ENCODE measurements at places on chromosomes 3 and 15.

DNA sequence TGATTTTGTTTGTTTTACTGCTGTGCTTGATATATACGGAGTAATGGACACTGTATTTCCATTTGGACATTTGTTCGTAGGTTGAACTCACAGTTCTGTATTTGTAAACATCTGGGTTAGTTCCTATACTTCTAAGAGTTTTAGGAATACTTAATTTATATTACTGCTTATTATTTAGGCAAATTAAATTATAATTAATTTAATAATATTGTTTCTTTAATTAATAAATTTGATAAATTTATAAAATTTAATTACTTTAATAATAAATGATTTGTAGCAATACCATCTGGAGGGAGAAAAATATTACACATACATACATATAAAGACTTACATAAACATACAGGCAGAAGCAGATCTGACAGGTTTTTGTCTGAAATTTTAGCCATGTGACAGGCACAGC, 14.5 kb upstream of the B4GALT4 start:
- no peak for DNase-seq

GRCh38 chr3:16618721-16619120, 13.5 kb upstream of the DAZL start:
- no peak for DNase-seq

DNA sequence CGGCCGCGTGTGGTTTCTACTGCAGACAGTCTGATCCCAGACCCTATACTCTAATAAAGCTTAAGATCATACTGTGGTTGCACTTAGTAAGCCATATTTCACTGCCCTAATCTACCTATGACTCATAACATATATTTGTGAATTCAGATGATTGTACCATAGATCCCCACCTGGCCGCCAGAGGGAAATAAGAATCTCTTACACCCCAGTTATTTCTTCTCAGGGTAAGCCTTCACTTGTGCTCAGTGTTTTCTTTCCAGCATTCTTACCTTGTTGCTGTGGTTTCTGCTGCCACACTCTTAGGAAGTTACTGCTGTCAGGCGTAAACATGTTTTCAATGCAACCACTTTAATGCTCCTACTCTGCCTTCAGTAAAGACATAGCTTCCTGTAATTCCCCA, 105.9 kb downstream of the B3GALNT1 start:
- no peak for DNase-seq

DNA sequence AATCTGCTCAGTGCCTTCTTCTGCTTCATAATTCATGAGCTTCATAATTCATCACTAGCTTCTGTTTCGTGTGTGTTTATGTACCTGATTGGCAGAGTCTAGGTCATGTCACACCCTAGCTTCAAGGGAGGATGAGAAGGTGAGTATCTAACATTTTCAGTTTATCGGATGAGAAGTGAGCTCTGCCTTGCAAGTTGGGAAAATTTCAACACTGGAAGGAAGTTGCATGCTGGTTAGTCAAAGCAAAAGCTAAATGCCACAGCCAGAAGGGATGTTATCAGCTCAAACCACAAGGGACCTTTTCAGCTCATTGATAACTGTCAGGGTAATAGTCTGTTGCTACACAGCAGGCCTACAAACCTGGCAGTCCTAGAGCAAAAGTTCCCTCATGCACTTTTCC, 7.3 kb upstream of the TNFSF10 start:
- no peak for DNase-seq

- no peak for DNase-seq
Observed at GRCh38 chr15:42507514-42507913, 12.1 kb downstream of the SNAP23 start.

DNA sequence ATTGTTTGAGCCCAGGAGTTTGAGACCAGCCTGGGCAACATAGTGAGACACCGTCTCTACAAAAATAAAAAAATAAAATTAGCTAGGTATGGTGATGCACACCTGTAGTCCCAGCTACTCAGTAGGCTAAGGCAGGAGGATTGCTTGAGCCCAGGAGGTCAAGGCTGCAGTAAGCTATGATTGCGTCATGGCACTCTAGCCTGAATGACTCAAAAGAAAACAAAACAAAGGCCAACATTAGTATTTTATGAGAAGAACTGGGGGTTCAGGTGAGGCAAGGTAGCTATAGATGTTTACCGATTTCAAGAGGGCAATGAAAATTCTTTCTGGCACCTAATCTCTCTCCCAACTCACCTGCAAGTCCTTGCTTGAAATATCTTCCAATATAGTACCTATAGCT, 77.2 kb downstream of the GREM1 start:
- DNase-seq, result no peak

DNA sequence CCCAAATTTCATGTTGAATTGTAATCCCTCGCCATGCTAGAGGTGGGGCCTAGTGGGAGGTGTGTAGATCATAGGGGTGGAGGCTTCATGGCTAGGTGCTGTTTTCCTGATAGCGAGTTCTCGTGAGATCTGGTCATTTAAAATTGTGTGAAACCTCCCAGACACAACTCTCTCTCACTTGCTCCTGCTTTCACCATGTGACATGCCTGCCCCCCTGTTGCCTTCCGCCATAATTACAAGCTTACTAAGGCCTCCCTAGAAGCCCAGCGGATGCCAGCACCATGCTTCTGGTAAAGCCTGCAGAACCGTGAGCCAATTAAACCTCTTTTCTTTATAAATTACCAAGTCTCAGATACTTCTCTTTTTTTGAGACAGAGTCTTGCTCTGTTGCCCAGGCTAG, 36.0 kb downstream of the CCDC54 start:
- no peak for DNase-seq

- no peak for DNase-seq
Observed at GRCh38 chr15:89669941-89670340, 9.2 kb downstream of the PLIN1 start.

GRCh38 chr15:91566141-91566540, 287.4 kb upstream of the SLCO3A1 start:
- no peak for DNase-seq

DNA sequence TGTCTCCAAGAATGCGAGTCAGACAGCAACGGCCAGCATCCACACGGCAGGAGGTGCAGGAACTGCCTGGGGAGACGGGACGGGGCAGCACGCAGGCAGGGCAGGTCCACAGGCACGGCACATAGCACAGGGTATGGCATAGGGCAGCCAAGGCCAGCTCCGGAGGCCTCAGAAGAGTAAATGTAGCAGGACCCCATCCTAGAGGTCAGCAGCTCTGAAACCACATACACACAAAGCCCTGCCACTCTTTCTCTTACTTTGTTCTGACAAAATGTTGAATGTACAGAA, 26.9 kb downstream of the ZXDC start:
- DNase-seq, result no peak

GRCh38 chr3:23254282-23254681, 51.2 kb downstream of the UBE2E2 start:
- no peak for DNase-seq

DNA sequence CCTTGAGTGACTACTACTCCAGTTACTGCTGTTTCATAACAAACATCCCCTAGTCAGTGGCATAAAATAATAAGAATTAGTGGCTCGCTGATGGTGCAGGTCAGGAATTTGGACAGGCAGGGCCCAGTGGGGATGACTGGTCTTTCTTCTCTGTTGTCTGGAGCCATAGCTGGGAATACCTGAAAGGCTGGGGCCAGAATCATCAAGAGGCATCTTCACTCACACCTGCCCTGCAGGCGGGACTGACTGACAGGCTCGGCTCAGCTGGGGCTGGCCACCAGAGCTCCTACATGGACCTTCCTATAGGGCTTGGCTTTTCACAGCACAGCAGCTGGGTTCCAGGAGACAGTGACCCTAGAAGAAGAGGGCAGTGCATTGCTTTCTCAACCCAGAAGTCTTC, 148.8 kb upstream of the ATP10A start:
- DNase-seq, result no peak
